Stimulated activated CD8-positive, alpha-beta memory T cell treated with anti-CD3 and anti-CD28 coated beads, Interleukin-12 subunit alpha, Interleukin-12 subunit beta, amount 100 ng/mL, for 4 hours (primary cell): ENCODE measurements at places on chromosomes 1 and 21.

- no peak for DNase-seq
These were observed 475.4 kb downstream of the PTPRU start for GRCh38 chr1:29711582-29712283.

GRCh38 chr1:150507912-150508864 is at the start of gene ECM1:
TSS of gene ECM1 (plus strand) at chr1:150508109. CDS start at chr1:150508210, 101 bp downstream.
- no peak for DNase-seq

GRCh38 chr1:65001231-65001792 is 35.0 kb upstream of the JAK1 start:
- DNase-seq = peak; percentile 73

DNA sequence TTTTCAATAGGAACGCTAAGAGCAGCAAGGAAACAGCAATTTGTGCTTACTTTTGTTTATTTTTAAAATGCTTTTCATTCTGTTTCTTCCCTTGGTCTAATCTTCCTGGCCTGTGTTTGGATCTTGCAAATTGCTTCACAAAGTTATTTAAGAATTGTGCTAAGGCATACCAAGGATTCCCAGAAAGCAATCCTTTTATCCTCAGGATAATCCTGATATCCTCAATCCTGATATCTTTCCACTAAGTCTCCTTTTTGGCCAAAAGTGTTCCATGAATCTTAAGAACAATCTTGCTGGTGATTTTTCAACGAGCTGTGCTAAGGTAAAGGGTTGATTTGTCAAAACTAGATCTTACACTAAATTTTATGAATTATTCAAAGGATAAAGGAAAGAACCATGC is 1577.9 kb downstream of the PLA2G4A start:
- DNase-seq = no peak

GRCh38 chr1:54463259-54464030 is 57.3 kb upstream of the SSBP3 start:
- no peak for DNase-seq

DNA sequence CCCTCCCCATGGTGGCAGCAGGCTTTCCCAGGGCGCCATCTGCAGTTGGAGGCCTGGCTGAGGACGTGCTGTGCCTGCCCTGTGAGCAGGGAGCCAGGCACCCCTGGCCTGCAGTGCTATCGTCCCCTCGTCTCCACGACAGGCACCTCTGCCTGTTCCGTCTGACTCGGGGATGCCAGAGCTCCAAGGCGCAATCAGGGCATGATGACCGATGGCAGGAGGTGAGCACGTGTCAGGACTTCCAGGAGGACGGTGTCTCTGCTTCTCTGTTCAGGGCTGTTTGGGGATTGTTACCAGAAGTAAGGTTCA is 125.2 kb downstream of the PCBP3 start:
- DNase-seq = no peak

GRCh38 chr21:33688353-33688752 is 46.1 kb downstream of the ITSN1 start:
- DNase-seq = no peak
